Left ventricle myocardium superior (tissue), 1 donor: ENCODE measurements at places on chromosomes 12 and 14.
A peak's percentile ranks its signal among the peaks of the same experiment; 100 is the strongest.

- DNase-seq, result peak; percentile 68
Measured at GRCh38 chr12:67649570-67650387, 1.2 kb downstream of the DYRK2 start.

- no peak for DNase-seq
Measured at GRCh38 chr14:28831126-28831525, 64.5 kb downstream of the FOXG1 start.

DNA sequence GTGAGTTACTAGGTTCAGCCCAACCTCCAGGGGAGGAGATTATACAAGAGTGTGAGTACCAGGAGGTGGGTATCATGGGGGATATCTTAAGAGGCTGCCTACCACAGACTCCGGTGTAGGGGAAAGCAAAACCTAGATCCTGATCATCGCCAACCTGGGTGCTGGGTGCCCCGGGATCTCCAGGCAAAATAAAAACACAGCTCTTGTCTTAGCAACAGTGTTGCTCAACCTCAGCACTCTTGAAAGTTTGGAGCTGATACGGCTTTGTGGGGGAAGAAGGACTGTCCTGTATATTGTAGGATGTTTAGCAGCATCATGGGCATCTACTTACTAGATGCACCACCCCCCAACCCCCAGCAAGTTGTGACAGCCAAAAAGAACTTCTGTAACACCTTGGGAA, 74.5 kb downstream of the CCDC60 start:
- no peak for DNase-seq

DNA sequence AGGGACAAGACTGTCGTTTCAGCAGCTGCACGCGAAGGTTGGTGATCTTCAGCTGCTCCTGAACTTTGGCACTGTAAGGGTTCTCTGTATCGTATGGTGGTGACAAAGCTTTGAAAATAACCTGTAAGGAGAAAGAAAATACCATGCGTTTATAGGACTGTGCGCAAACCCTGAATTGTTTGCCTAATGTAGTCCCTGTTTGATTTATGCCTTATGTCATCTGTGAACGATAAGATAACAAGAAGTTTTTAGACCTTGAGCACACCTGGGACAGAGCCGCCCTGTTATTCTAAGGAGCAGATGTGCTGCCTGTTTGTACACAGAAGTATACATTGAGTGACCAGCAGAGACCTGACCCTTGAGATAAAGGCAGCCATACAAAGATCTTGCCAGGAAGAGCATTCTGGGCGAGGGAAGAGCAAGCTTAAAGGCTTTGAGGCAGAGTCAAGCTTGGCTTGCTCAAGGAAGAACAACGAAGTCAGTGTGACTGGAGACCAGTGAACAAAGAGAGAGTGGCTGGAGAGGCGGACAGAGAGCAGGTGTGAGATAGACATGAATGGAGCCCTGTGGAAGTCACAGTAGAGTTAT, 52.4 kb downstream of the NTN4 start:
- DNase-seq, result no peak

DNA sequence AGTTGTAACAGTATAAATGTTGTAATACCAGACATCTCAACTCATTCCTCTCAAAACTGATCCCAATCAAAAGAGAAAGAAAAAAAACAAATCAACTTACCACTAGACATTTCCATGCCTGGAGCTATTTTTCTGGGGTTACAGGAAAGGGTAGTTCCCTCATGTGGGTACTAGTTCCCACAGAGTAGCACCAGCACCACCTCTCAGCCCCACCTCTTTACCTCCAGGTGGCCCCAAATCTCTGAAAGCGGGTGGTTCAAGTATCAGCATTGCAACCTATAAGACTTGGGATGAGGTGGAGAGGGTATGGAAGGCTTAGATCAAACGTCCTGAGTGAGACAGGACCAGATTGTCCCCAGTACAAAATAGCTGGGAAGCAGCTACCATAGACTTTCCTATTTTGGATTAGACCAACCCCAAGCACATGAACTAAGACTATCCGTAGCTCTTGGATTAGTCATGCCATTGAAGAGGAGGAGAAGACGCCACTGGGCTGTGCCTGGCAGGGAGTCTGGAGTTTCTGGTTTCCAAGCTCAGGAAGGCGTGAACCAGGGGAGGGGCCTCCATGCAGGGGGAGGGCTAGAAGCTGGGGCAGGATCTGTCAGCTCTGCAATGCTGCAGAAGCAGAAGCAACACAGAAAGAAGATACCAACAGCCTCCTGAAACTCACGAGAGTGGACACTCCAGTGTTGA, at the start of gene SLC39A2:
SLC39A2 (plus strand) TSS at position 620 of the 693 bp plus-strand sequence. CDS start 154 bp downstream, outside the sequence.
- peak; percentile 66 for DNase-seq

DNA sequence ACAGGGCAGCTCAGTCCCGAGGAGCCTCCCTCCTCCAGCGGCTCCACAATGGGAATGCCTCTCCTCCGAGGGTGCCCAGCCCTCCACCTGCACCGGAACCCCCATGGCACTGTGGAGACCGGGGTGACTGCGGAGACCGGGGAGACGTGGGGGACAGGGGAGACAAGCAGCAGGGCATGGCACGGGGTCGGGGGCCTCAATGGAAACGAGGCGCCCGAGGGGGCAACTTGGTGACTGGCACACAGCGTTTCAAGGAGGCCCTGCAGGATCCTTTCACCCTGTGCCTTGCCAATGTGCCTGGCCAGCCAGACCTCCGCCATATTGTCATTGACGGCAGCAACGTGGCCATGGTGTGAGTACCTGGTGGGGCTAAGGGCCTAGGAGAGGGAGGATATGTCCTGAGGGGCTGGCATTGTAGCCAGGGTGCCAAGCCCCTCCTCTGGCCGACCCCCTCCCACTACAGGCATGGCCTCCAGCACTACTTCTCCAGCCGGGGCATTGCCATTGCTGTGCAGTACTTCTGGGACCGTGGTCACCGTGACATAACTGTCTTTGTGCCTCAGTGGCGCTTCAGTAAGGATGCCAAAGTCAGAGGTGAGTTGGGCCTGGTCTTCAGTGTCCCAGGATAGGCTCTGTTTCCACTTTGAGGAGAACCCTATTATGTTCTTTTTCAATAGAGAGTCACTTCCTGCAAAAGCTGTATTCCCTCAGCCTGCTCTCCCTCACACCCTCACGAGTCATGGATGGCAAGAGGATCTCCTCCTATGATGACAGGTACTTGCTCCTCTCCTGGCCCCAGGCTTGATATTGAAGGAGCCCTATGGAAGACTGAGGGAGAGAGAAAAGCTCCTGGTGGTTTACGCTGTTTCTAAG, 2.7 kb downstream of the KHNYN start:
- no peak for DNase-seq

GRCh38 chr12:68203460-68203875, 22.1 kb downstream of the IL26 start:
- DNase-seq, result no peak

DNA sequence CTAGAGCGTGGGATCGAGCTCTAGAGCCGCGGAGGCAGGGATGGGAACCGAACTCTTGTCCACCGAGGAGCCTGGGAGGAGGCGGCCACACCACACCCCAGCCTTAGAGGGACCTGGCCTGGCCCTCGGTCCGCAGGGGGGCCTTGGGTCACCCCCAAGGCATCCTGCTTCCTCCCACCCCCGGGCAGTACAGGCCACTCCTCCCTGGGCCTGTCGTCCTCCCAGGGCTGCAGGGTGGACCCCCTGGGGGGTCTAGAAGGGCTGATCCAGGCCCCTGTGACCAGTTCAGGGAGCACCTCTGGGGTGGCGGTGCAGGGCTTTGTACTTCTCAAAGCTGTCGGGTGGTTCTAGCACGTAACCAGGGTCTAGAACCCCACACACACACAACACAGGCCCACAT, 79.1 kb upstream of the FBRSL1 start:
- DNase-seq, result no peak

DNA sequence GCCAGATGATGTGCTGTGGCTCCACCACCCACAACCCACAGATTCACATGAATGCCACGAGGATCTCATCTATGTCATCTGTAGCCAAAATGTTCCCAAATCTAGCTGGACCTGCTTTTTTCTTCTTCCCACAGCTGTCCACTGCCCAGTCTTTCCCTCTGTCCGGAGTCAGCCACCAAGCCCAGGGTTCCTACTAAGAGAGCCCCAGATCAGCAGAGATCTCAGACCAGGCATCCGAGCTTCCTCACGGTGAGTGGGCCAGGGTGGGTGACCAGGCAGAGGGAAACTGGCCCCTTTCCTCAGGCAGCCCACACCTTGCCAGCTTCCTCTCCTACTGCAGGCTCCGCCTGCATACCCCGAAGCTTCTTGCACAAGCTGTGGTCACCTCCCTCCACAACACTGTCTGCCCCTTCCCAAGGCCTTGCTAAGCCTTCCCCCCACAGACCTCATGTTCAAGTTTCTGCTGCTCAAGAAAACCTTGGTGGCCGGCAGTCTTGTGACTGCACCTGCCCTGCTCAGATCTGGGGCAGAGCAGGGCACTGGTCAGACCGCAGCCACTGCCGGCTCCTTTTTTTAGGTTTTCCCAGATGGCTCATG, 81.4 kb downstream of the ACTN1 start:
- DNase-seq, result no peak

DNA sequence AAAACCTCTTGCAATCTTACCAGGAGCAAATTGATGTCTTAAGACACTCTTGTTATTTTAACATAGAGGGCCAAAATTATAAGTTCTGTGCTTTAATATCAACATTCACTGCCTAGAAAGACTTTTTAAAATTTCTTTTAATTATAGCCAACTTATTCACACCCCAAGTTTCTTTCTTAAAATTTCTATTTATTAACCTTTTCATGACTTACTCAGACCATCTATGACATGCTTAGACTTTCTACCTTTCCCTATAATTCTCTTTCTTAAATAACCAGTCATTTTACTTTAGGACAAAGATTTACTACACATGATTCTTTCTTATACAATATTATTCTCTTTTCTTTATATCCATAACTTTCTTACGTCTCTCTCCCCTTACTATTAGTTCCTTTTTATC, 220.4 kb downstream of the NUBPL start:
- no peak for DNase-seq

- DNase-seq, result peak; percentile 81
Measured at GRCh38 chr12:123478762-123479161, 20.8 kb downstream of the SNRNP35 start.

- peak; percentile 76 for DNase-seq
Measured at GRCh38 chr12:110689281-110690126, 589 bp upstream of the HVCN1 start.

GRCh38 chr12:93782853-93783252, 105.7 kb downstream of the CRADD start:
- no peak for DNase-seq

GRCh38 chr12:102551186-102551585, 70.8 kb upstream of the IGF1 start:
- DNase-seq, result no peak

- no peak for DNase-seq
Measured at GRCh38 chr12:117818400-117818799, 150.4 kb downstream of the KSR2 start.

DNA sequence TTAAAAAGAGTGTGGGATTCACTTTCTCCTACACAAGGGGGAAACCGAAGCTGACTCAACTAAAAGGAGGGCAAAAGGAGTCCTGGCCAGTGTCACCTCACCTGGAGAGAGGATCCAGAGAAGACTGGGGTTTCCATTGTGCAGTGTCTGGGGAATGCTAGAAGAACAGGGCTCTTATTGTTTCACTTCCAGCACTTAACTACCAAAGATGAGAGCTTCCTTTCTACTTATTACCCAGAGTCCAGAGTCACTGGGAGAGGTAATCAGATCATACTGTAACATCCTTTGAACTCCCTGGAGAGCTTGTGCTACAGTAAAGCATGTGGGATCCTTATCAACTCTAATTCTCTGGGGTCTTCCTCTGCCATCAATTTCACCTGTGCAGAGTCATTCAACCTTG, 148.4 kb upstream of the BCL2L14 start:
- DNase-seq, result no peak

- DNase-seq, result no peak
Measured at GRCh38 chr12:57389033-57389432, 41.8 kb downstream of the R3HDM2 start.

GRCh38 chr12:132151766-132152410, 7.6 kb downstream of the NOC4L start:
- DNase-seq, result peak; percentile 26

DNA sequence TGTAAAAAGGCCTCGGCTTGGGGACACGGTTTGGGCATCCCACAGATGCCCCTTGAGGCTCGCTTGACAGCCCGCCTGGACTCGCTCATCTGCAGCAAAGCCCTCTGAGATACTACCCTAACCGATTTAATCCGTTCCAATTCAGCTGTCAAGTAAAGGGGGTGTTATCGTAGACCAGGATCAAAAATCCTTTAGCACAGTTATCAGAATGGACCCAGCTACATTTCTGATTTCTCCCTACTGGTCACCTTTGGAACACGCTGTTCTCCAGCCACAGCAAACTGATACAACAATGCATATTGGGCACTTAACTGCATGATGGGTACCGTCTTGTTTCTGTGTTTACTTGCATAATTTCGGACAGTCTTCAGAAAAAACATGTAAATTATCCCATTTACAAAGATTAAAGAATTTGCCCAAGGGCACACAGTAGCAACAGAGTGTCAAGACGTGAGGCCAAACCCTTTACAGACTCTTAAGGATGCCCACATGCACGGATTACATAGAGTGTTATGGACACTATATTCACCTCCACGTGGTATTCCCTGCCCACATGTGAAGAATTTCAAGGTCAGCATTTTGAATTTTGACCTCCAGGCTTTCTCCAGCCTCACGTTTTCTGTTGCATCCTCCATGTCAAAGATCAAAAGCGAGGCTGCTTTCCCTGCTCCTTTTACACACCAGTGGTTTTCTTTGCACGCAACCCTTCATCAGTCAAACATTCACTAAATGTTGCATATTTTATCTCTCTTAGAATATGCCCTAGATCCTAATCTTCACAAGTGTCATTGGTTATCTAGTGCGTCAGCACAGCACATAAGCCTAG, 3.2 kb upstream of the DUSP6 start:
- no peak for DNase-seq

DNA sequence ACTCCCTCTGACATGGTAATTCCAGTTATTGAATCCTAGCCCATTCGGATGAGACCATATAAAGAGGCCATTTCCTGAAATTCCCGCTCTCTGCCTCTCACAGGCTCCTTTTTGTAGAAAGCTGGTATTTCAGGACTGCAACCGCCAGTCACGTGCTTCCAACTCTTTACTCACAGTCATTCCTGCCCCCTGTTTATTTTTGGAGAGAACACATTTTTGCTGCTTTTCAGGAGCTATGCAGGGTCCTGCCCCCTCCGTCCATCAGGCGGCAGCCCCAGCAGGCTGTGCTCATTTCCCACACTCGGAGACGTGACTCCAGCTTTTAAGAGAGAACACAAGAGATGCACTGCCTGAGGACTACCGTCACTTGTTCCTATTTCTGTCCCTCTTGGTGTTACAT, 26.8 kb downstream of the IFT43 start:
- peak; percentile 30 for DNase-seq

DNA sequence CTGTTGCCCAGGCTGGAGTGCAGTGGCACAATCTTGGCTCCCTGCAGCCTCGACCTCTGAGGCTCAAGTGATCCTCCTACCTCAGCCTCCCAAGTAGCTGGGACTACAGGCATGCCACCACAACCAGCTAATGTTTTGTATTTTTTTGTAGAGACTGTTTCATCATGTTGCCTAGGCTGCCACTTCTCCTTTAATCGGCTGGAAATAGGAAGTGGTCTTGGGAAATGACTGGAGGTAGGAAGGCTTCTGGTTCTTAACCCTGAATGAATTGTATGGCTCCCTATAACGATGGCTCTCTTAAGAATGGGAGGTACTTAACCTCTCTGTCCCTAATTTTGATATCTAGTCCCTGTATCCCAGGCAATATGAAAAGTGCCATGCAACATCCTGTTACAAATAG, 113.9 kb upstream of the USP15 start:
- DNase-seq, result no peak
